ENCODE measurements at places on chromosomes 6 and 20. TPM values are rescaled to one million over a fixed set of nuclear protein-coding genes. Genes with fewer than 3 reads are reported as not detected.

DNA sequence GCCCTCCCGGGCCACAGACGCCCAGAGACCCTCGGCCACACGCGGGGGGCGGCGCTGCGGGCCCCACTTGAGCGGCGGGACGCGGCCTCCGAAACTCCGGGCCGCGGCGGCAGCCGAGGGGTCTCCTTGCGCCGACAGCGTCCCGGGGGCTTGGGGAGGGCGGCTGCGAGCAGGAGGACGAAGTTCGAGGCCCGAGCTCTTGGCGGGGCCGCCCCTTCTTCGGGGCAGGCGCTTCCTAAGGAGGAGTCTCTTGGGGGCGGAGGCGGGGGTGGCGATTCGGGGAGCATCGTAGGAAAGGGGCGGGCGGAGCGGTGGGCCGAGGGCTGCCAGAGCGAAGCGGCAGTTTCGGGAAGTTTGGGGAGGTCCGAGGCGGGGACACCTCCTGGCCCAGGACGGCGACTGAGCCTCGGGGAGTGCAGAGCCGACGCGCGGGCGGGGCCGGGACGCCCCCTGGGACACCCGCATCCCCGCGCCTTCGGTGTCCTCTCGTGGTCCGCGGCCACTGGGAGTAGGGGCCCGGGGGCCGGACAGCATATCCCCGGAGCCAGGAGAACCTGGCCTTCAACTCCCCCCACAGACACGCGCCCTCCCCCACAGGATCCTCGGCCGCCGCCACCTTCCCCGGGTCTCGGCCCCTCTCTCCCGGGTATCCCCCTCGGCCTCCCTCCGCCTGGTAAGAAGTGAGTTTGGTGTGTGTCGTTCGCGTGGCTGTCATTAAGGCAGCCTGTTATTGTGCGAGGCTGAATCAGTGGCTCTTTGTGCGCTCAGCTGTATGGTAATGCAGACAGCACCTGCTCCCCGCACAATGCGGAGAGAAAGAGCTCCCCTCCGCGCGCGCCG lies 613 bp upstream of the DLL1 start:
- peak; percentile 68 for DNase-seq

- no peak for DNase-seq
Observed at GRCh38 chr20:7772371-7772770, 167.9 kb downstream of the HAO1 start.

The SNAP91 gene
- 106 TPM for total RNA-seq

GRCh38 chr6:158713469-158713868 lies 63.6 kb downstream of the SYTL3 start:
- no peak for DNase-seq

- DNase-seq, result no peak
Observed at GRCh38 chr6:12152023-12152970, 137.9 kb upstream of the EDN1 start.

GRCh38 chr6:36805917-36806316 lies 33.3 kb downstream of the CPNE5 start:
- no peak for DNase-seq

The SNX14 gene
- 204 TPM for total RNA-seq

GRCh38 chr20:2946988-2947961 lies 74.0 kb downstream of the PTPRA start:
- peak; percentile 45 for DNase-seq

The FAM184A gene
- 37.3 TPM for total RNA-seq

- no peak for DNase-seq
Observed at GRCh38 chr20:57325632-57326356, 3.8 kb upstream of the SPO11 start.

DNA sequence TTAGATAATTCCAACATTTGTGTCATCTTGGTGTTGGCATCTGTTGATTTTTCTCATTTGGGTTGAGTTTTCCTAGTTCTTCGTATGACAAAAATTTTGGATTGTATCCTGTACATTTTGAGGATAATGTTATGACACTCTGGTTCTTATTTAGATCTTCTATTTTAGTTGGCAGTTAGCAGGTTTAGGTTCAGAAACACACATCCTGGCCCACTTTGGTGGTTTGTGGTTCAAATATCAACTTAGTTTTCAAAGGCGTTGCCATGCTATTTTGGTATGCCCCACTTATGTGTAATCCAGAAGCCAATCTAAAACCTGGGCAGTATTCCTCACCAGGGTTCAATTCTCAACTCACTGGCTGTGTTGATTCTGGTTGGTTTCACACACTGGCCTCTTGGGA lies 68.2 kb downstream of the NOX3 start:
- no peak for DNase-seq

The DOK5 gene
- 350 TPM for total RNA-seq

The EPPIN gene
- not detected for total RNA-seq

- DNase-seq, result no peak
Observed at GRCh38 chr6:147005499-147005898, 198.7 kb upstream of the STXBP5 start.

GRCh38 chr6:155604991-155605390 lies 149.4 kb upstream of the NOX3 start:
- no peak for DNase-seq

DNA sequence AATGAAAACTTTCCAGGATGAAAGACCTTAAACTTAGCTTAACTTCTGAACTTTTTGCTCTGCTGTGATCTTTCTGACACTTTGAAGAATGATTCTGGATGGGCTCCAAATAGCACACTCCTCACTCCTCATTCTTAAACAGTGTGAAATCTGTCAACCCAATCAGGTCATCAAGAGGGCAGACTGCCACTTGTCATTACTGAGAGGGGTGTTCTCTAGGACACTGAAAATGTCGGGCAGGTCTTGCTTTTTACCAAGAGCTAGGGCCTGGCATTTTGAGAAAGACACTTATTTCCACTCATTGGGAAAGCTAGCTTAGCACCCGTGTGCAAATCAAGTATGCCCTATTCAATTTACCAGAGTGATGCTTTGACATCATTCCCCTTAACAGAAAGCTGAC lies 122.2 kb downstream of the MTFR2 start:
- no peak for DNase-seq

GRCh38 chr6:32779036-32779435 lies 15.7 kb upstream of the HLA-DQB2 start:
- DNase-seq, result no peak

Measured in occipital lobe (tissue), 3 donors.